ENCODE measurements at places on chromosomes 7 and 10.

- DNase-seq = no peak
Measured at GRCh38 chr7:134513169-134513752, 14.1 kb upstream of the AKR1B10 start.

DNA sequence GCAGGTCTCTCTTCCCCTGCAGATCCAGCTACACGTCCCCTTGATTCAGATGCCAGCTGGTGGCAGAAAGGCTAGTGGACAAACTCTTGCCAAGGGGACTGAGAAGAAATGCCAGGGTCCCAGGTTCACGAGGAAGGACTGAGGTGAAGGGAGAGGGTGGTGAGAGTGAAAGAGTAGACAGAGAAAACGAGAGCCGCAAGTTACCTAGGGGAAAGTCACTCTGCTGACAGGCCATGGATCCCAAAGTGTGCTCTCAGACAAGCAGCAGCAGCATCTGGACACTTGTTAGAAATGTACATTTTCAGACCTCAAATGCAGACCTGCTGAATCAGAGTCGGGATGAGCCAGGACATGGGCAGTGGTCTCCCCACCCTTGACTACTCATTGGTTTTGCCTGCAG is 192.3 kb downstream of the FGFR2 start:
- no peak for DNase-seq

DNA sequence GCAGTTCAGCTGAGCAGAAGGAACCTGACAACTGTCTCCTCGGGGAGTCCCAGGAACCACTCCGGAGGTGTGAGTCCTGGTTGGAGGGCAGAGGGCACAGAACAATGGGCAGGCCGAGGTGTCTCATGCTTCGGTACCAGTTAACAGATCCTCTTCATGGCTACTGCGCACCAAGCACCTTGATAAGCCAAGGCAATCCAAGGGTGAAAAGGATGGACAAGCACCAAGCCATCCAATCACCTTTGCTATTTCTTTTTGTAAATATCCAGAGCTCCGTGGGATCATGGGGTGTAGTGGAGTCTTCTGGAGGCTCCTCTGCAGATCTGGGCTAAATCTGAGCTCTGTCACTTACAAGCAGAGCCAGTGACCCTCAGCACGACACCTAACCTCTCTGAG is 233.5 kb downstream of the WDR11 start:
- DNase-seq = no peak

DNA sequence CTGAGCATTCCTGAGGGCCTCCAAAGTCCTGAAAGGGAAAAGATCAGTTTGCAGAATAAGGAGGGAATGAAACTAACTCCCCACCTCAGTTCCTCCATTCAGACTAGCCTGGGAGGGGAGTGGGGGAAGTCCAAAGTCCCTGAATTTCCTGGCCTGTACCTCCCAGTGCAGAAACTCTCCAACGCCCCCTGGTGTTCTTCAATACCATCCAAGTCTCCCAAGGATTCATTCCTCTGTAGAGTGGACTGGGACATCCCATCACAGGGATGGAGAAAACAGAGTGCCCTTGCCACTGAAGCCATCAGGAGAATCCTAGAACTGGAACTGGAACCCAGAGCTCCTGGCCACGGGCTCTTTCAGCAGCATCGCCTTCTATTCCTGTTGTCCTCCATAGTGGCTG is 1.6 kb upstream of the COL13A1 start:
- no peak for DNase-seq

- no peak for DNase-seq
Measured at GRCh38 chr7:120862987-120863590, 5.1 kb upstream of the TSPAN12 start.

GRCh38 chr7:5997210-5997808 is 11.5 kb downstream of the PMS2 start:
- DNase-seq = no peak

DNA sequence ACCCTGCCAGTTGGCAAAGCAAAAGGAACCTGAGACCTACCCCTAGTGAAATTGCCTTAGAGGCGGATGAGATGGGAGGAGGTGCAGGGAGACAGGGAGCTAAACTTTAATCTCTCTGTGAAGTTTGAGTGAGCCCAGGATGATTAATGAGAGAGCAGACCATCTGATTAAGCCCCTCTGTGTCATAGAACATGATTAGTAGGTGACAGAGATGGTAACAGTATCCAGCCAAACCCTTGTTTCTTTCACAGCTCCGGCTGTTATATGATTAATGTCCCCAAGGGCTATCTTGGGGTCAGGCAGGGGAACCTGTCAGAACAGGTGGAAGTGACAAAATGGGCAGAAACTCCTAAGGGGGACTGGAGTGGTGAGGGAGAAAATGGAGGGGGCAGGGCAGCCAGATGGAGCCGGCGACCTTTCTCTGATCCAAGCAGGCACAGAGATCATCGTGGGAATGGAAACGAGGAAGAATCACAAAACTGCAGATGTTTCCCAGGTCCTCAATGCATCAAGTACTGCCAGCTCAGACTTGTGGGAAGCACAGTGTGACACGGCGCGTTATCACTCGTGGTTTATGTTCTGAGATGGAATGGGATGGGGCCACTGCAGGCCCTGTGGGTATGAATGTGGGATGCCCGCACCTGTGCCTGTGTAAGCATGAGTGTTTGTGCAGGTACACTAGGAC is 684.2 kb downstream of the LRMDA start:
- no peak for DNase-seq

DNA sequence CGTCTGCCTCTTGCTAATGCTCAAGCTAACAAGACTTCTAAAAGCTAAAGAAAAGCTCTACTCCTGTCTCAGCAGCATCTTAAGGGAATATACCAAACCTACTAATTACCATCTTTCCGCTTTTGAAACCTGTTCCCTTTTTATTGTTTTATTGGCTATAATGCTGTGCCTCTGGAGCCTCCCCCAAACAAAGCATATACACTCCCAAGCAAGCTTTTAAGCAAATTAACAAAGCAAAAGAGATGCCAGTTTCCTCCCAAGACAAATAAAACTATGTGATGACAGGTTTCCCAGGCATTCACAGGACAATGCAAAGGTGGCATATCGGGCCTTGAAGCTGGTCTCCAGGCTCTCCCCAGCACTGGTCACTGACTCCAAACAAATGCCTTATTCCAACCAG is 52.9 kb downstream of the SLC37A3 start:
- no peak for DNase-seq

DNA sequence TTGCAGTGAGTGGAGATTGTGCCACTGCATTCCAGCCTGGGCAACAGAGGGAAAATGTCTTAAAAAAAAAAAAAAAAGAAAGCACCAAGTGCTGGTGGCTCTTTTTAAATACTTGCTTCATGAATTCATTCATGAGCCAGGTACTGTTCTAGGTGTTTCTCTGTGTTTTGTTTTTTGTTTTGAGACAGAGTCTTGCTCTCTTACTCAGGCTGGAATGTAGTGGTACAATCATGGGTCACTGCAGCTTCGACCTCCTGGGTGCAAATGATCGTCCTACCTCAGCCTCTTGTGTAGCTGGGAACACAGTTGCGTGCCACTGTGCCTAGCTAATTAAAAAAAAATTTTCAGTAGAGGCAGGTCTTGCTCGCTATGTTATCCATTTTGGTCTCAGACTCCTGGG is 5.3 kb downstream of the STOX1 start:
- no peak for DNase-seq

DNA sequence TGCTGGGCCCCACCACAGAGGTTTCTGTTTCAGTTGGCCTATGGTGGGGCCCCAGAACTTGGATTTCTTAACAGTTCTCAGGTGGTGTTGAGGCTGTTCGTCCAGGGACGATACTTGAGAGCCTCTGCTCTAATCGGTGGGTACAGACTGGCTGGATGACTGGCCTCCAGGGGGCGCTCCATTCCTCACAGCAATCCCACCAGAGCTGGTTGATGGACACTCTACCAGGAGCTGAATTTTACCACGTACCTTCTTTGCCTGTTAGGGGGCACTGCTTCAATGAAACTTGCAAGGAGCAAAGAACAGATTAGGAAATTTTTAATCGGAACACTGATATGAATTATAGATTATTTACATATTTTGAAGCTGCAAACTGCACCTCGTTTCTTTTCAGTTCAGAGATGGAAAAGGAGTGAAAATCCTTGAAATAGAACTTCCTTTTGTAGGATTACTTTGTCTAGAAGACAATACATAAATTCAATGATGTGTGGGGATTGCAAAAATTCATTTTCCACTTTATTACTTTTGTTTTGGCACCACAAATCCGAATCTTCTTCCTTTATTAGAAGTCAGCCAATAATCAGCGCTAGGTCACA is 44.8 kb downstream of the KBTBD2 start:
- peak; percentile 87 for DNase-seq

- no peak for DNase-seq
Measured at GRCh38 chr7:22338877-22339276, 18.1 kb downstream of the RAPGEF5 start.

- DNase-seq = no peak
Measured at GRCh38 chr10:104899779-104900178, 258.7 kb downstream of the SORCS3 start.

DNA sequence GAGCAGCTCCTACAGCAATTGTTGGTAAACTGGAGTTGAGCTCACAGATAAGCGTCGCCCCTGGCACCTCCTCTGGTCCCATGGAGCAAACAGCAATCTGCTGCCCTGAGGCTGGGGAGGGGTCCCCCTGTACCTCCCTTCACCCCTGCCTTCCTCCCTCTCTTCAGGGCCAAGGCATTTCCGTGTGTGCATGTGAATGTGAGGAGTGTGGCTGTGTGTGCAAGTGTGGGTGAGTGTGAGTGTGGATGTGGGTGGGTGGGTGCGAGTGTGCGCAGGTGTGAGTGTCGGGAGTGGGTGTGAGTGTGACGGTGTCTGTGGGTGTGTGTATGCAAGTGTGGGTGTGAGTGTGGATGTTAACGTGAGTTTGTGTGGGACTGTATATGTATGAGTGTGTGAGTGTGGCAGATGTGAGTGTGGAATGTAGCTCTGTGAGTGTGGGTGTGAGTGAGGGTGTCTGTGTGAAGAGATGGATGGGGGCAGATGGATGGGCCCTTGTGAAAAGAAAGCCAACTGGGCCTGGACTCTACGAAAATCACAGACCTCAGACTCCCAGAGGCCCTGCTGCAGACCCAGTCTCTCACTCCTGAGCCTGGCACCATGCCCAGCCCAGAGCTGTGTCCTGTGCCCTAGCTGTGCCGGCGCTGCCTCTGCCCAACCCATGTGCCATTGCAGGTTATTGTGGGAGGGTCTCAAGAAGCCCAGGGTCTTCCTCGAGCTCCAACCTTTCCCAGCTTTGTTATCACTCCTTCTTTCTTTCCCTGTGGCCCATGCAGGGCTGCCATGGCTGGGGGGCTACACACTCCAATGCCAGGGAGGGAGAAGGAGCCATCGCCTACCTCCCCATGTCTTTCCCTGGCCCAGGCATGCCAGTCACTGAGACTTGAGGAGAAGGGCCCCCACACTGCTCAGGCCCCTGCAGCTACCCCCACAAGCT is 73.9 kb downstream of the GRID1 start:
- DNase-seq = no peak

GRCh38 chr10:80753612-80754011 is 215.9 kb downstream of the SH2D4B start:
- no peak for DNase-seq

- no peak for DNase-seq
Measured at GRCh38 chr7:47232751-47233412, 349.0 kb downstream of the TNS3 start.

DNA sequence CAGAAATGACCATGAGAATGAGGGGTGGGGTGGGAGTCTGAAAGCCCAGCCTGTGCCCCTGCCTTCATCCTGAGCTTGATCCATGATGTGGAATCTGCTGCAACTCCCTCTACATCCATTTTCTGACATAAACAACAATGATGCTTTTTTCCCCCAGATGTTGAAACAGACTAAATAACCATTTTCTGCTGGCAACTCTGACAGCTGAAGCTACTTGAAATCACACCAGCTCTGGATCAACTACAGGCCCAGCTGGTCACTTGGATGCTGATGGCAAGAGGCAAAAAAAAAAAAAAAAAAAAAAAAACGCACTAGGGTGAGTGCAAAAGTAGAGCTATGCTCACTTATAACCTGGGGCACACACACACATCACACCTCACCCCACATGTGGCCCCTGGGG is 74.2 kb downstream of the FAM107B start:
- no peak for DNase-seq

GRCh38 chr7:117836-118614 is 74.3 kb upstream of the FAM20C start:
- DNase-seq = no peak

DNA sequence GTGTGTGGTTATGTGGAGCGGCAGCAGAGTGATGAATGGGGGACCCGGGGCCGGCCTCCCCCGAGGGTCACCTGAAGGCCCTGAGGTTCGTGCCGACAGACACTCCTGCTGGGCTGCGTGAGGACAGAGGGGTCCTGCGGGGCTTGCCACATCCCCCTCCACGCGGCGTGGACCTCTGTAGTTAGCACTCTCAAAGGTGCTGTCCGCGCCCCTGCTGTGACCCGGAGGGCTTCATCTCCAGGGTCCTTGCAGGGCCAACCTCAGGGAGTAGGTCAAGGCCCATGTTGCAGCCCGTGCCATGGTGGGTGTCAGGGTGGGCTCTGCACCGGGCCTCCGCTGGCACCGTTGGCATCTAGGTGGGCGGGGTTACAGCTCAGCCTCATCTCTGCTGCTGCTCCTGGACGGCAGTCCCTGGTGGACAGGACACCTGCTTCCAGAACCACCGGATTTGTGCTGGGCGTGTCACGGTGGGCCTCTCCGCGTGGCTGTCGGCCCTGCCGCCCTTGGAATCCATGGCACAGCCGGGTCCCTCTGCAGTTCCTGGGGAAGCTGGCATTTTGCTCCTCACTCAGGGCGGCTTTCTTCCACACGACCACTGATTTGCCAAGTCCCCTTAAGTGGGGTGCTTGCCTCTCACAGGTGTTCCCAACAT is 19.8 kb upstream of the GET4 start:
- no peak for DNase-seq

- DNase-seq = no peak
Measured at GRCh38 chr7:3683546-3684539, 382.8 kb downstream of the SDK1 start.

All from activated CD4-positive, CD25-positive, alpha-beta regulatory T cell treated with anti-CD3 and anti-CD28 coated beads, Interleukin-2, amount 50 U/mL, for 72 hours (primary cell).